Large intestine (tissue), 12 donors: ENCODE measurements at places on chromosomes 16 and 17.

DNA sequence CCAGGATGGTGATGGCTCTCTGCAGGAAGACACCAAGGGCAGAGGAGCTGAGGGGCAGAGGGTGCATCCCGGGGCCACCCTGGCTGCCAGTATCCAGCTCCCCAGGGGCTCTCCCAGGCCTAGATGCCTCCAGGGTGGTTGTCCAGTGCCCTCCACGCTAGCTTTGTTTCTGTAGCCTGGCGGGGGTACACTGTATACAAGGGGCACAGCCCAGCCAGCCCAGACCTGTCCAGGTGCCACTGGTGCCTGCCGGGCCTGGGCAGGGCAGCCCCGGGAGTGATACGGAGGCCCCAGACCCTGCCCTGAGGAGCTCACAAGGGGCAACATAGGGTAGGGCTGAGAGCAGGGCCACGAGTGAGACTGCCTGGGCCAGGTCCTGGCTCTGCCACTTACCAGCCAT lies 14.6 kb upstream of the TRPV3 start:
- no peak overlapping the region for H3K4me3 ChIP-seq
- no peaks in the 10 kb centered on the region for H3K4me1 ChIP-seq
- H3K27ac ChIP-seq: no peak overlapping the region
- H3K27me3 ChIP-seq: no peaks in the 10 kb centered on the region
- peaks cover 50% of the 10 kb centered on the region for H3K36me3 ChIP-seq
- no peak for DNase-seq

GRCh38 chr17:65514082-65514481 lies 47.4 kb downstream of the AXIN2 start:
- peaks cover 6% of the 10 kb centered on the region for H3K4me1 ChIP-seq
- H3K36me3 ChIP-seq: no peaks in the 10 kb centered on the region
- H3K27ac ChIP-seq: no peak overlapping the region

- H3K4me1 ChIP-seq: peaks cover 31% of the 10 kb centered on the region
- no peak overlapping the region for H3K27ac ChIP-seq
- no peak overlapping the region for H3K4me3 ChIP-seq
- no peaks in the 10 kb centered on the region for H3K36me3 ChIP-seq
Observed at GRCh38 chr16:73000020-73000906, 47.7 kb downstream of the ZFHX3 start.

- H3K4me1 ChIP-seq: no peaks in the 10 kb centered on the region
- peaks cover 38% of the 10 kb centered on the region for H3K36me3 ChIP-seq
- H3K27ac ChIP-seq: no peak overlapping the region
- DNase-seq: no peak
- H3K27me3 ChIP-seq: no peaks in the 10 kb centered on the region
Observed at GRCh38 chr17:19329839-19330238, 32.7 kb downstream of the B9D1 start.

DNA sequence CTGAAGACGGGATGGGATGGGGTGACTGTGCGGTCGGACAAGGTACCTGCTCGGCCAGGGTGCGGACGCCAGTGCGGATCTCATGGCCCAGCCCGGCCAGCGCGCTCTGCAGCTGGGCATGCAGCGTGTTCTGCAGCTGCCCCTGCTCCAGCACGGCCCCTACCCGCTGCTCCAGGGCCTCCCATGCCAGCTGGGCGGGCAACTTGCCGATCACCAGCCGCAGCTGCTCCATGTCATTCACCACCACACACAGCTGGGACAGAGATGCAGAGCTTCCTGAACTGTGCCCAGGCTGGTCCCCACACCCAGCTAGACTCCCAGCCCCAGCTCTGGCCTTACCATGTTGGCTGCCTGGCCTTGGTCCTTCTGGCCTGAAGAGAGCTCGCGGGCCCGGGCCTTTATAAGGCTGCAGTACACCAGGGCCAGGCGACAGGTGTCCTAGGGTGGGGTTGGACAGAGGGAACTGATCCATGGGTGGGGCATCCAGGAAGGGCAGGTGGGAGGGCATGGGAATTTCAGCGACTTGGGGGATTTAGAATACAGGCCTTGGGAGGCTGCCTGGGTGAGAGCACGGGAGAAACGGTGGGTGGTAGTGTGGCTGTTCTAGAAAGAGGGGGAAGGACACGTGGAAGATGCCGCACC lies 9.8 kb downstream of the UNC13D start:
- no peak for DNase-seq
- H3K27me3 ChIP-seq: no peaks in the 10 kb centered on the region
- H3K36me3 ChIP-seq: peaks cover 8% of the 10 kb centered on the region
- no peak overlapping the region for H3K27ac ChIP-seq
- H3K4me1 ChIP-seq: no peaks in the 10 kb centered on the region

DNA sequence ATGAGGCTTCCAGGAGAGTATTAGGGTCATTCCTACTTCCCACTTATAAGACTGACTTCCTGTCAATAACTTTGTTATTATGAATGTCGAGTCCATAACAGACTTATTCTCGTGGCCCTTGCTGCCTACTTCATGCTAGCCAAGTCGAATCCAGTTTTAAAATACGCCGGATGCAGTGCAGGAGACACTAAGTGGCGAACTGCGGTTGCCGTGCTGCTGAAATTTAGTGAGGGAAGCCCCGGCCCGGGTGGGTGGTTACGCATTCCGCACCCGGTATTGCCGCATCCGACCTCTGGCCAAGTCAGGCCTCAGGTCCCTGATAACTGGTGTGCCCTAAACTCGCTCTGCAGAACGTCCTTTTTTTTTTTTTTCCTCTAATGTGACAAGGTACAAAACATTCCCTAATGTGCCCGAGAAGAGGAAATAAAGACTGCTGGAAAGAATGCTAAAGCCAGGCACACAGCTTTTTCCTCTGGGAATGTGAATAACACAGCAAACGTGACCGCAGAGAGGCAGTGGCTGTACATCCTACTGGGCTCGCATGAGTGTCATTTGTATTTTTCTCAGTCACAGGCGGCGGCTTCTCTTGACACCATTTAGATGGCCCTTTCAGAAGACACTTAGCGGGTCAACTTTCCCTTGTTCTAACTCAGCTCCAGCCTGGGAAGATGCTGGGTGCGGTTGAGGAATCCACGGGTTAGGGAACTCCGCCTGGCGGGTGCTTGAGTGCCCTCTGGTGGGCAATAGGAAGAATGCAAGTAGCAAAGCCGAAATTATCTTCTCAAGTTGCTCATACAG lies 7.1 kb upstream of the AKTIP start:
- no peaks in the 10 kb centered on the region for H3K27me3 ChIP-seq
- no peak overlapping the region for H3K4me3 ChIP-seq
- peaks cover 3% of the 10 kb centered on the region for H3K4me1 ChIP-seq
- DNase-seq: peak; percentile 52
